ENCODE measurements at places on chromosomes 3 and 15.

DNA sequence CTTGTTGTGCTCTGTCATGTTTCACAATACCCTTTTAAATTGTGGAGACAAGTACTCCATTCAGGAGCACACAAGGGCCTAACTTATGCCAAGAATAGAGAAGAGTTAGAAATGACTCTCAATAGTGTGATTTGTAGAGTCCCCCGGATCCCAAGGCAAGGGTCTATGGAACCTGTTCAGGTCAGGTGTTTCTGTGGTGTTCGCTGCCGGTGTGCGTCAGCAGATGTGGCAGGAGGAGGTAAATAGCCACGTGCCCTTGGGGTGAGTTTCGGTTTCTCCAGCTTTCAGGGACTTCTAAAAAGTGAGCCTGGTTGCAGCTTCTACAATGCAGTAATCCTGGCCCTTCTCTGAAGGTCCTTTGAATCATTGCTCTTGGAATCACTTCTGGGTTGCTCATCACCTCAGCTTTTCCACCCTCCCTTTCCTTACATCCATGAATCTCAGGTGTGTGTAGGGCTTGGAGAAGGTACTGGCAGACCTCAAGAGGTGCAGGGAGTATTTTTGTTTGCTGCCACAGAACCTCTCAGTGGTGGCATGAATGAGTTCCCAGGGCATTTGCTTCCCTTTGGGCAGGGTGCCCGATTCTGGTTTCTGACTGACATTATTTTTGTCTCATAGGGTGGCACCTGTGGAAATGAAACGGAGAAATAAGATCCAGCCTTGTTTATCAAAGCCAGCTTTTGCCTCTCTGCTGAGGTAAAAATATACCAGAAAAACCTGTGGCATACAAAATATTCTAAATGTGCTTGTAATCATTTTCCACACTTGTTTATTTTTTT, 7.3 kb downstream of the ST3GAL6 start:
- DNase-seq = no peak

- no peak for DNase-seq
Observed at GRCh38 chr15:52483707-52484106, 45.0 kb downstream of the MYO5A start.

DNA sequence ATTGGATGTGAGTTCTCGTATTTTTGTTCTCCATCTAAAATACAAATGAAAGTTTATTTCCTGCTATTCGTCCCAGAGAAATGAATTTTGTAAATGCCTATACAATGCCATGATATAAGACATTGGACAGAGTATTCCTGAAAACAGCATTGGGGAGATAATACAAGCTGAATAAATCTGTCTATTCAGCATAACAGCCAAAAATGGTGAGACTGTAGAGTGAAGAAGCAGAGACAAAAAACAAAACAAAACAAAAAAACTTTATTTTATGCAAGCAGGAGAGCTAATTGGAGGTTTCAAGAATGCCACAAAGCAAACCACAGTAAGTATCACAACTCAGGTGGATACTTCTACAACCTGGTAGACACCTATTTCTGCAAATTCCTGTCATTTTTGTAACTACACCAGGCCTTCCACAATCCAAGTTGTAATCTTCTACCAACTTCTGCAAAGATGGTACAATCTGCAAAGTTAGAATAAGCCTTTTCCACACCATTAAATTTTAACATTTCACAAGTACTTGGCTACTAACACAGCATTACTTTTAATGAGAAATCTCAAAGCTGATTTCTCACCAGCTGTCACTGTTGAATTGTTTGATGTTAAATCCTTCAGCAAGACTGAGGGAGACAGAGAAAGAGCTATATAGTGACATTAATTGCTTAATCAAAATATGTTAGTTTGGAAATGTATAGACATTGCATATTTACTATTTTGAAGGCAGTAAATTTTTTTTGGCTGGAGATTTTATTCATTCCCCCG, 163.1 kb downstream of the CLSTN2 start:
- DNase-seq = no peak

DNA sequence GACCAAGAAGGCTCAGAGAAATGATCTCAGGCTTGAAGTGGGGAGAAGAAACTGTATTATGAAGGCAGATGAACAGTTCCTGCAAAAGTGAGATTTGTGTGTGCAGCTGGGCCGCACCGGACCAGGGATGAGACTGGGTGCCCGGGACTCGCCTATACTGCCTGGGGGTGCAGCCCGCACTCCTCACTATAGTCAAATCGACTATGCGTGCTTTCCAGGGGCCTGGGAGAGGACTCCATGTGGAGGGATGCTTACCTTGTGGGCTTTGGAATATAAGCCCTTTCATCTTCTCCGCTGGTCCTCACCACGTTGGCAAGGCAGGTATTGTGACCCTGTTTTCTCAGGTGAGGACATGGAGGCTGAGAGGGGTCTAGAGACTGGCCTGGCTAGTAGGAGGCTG, 32.9 kb upstream of the APOD start:
- no peak for DNase-seq

DNA sequence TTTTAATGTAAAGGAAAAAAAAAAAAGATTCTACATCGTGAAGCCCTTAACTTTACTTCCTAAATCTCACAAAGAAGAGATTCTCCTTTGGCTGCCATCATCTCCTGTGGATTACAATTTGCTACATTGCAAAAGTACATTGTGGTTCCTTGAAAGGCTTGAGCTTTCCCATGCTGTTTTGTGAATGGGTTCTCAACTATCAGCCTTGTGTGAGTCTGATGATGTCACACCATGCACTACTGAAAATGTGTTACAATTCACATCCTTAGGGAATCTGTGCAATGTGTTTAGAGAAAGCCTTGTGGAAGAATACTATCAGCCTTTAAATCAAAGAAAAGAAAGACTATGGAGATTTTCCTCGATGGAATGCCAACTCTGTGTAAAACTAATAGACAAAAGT, 510.0 kb upstream of the ALCAM start:
- no peak for DNase-seq

DNA sequence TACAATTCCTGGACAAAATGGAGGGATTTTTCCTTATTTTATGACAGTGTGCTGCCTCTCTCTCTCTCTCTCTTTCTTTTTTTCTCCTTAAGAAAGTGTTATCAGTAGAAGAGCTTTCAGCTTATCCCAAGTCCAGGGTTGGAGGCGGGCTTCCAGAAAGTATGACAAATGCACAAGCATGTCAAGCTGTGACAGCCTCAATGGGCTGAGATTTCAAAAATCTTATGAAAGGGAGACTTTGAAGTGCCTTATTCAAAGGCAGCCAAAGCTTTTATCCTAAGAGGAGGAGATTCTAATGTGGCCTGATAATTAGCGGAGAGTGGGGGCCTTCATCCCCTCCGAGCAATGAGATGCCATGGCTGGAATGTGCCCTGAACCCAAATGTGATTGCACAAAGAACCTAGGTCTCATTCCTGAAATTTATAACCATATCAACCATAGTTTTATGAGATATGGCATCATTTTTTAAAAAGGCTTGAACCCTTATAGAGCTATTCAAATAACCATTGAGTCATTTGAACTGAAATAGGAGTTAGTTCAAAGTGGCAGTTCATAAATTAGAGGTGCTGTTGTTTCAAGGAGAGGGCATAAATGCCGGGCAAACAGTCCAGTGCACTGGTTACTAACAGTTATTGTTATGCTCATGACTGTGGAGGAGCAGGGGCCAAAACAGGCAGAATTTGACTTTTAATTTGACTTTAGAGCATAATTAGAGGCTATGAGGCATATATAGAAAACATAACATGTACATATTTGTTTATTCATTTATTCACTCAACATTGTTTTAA, 261.6 kb upstream of the THRB start:
- DNase-seq = no peak

DNA sequence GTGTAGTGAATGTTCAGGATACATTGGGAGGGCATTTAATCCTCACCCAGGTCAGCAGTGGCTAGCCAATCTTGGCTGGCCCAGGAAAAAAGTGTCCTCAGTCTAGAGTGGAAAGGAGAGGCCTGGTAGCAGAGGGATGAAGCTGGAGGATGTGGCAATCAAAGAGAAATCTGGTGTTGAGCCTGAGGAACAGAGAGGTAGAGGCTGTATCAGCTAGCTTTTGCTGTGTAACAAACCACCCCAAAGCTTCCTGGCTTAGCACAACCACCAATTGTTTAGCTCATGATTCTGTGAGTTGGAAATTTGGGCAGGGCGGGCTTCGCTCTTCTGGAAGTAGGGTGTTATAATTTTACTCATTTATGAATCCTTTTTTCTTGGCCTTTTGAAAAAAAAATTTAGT, 49.8 kb upstream of the PRR23E start:
- DNase-seq = no peak

DNA sequence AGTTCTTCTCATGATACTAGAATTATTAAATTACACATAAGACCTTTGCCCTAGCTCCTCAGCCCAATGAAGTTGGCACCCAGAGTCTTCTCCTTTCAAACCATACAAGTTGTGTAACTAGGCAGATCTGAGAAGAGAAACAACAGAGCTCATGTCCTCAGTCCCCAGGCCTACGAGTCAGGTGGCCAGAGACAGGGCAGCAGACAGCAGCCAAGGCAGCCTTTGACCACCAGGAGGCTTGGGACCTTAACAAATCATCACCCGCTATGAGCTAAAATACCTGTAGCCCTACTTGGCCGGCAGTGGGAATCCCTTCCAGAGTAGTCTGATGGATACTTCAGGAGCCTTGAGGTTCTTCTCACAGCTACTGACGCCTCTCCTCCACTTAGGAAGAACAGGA, 18.3 kb downstream of the STIMATE start:
- no peak for DNase-seq

GRCh38 chr3:126573492-126574117, 14.9 kb upstream of the C3orf22 start:
- no peak for DNase-seq

DNA sequence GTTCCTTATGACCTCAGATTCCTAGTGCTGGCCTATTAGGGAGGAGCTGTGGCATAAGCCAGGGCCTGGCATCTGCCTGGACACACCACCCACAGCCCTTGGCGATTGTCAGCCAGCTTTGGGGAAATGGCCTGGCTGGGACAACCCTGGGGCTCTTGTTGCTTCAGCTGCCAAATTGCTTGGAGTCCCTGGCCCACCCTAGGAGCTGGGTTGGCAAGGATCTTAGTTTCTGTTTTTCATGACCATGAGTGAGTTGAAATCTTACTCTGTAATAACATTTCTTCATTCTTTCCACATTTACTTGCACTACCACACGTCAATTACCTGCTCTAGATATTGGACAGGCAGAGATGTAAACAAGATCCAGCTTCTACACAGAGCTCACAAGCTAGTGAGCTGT, 1.9 kb upstream of the MYZAP start:
- no peak for DNase-seq

GRCh38 chr15:98315971-98316370, 332.4 kb upstream of the IGF1R start:
- DNase-seq = no peak

- DNase-seq = no peak
Observed at GRCh38 chr15:56678571-56678970, 54.7 kb downstream of the ZNF280D start.

DNA sequence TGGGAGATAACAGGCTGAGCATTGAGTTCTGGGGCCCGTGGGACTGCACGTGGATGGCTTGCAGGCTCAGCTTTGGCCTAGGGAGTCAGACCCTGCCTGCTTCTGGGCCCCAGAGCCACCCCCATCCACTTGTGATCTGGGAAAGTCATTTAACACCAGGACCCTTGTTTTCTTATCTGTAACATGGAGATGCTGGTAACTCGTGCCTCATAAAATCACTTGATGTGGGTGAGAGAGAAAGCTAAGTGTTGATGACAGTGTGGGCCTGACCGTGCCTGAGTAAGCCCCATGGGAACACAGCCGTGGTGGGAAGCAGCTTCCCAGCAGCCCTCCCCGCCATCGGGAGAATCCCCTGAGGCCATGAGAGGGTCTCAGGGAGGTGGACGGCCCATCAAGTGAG, 378.1 kb downstream of the GABRB3 start:
- no peak for DNase-seq

- DNase-seq = no peak
Observed at GRCh38 chr3:60743631-60744164, 507.6 kb downstream of the FHIT start.

- DNase-seq = no peak
Observed at GRCh38 chr3:177615015-177615414, 417.7 kb upstream of the TBL1XR1 start.

DNA sequence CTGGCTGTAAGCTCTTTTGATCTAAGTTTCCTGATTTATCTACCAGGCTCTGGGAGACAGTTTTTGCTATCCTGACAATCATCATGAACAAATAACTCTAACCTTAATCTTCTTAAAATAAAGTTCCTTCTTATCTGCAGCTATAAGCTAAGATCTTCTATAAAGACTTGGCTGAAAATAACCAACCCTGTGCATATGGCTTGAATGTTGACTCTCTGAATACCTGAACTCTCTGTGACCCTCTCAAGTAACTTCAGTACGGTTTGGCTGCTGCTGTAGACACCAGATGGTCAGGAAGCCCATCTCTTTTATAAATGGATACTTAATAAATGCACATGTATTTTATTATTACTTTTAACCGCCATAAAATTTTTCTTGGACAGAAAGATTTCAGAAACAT, 412.4 kb upstream of the CBLB start:
- no peak for DNase-seq

GRCh38 chr3:10116138-10116460, 624 bp downstream of the BRK1 start:
- no peak for DNase-seq

DNA sequence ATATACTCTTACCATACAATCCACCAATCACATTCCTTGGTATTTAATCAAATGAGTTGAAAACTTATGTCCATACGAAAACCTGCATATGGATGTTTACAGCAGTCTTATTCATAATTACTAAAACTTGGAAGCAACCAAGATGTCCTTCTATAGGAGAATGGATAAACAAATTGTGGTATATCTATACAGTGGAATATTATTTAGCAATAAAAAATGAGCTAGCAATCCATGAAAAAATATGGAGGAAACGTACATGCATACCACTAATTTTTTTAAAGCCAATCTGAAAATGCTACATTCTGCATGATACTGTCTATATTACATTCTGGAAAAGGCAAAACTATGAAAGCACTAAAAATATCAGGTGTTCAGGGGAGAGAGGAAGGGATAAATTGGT, 73.9 kb upstream of the LPP start:
- DNase-seq = no peak

- DNase-seq = no peak
Observed at GRCh38 chr3:107345822-107346405, 31.3 kb upstream of the CCDC54 start.

DNA sequence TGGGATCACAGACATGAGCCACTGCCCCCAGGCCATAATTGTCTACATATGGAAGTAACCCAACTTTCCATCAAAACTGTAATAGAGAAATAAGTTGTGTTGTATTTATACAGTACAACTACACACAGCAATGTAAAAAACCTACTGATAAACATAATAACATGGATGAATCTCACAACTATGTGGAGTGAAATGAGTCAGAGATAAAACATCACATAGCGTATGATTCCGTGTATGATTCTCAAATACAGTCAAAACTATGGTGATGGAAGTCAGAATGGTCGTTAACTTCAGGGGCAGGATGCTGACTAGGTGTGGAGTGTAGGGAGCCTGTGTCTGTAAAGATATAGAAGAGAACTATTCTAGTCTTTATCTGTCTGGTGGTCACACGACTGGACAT, 332.7 kb upstream of the SLCO3A1 start:
- no peak for DNase-seq

Measured in stimulated activated CD8-positive, alpha-beta memory T cell treated with anti-CD3 and anti-CD28 coated beads, Interleukin-4, amount 100 ng/mL, for 1 hour (primary cell).